NCI-H446 (cell line): ENCODE measurements at places on chromosomes 1 and 21.

GRCh38 chr1:12276225-12276624 lies 46.4 kb downstream of the VPS13D start:
- DNase-seq, result no peak

GRCh38 chr1:88088481-88088880 lies 595.6 kb upstream of the PKN2 start:
- DNase-seq, result no peak

- DNase-seq, result no peak
Observed at GRCh38 chr21:45494135-45494850, 47.9 kb downstream of the SLC19A1 start.

DNA sequence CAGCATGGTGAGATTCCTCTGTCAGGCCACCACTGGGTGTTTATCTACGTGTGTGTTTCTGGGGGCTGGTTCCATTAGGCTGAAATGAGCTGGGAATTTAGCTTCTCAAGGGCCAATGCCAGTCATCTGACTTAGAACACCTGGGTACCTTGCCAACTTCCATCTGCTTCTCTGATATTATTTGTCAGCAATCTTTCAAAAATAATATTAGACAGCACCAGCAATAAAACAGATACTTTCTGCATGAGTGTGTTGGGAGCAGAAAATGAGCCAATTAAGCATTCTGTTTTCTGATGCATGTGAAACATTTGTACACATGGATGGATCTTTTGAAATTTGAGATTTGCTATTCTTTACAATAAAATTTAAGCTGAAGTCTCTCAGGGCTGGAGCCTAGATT lies 124.1 kb downstream of the RYR2 start:
- no peak for DNase-seq

- DNase-seq, result no peak
Observed at GRCh38 chr1:104266612-104267011, 516.9 kb downstream of the AMY1C start.

DNA sequence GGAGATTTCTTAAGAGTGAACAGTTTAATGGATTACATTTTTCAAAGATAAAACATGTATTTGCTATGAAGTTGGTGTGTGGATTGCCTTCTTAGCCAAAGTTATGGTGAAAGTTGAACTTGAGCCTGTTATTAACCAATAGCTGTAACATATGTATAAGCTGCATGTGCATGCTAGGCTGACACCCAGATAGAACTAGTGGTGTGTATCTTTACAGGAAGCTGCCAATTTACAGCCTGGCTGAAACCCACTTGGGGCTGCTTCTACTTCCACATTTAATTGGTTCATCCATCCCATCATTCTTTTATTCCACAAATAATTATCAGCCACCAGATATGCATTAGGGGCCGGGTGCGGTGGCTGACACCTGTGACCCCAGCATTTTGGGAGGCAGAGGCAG lies 3.3 kb downstream of the PLA2G5 start:
- DNase-seq, result no peak

DNA sequence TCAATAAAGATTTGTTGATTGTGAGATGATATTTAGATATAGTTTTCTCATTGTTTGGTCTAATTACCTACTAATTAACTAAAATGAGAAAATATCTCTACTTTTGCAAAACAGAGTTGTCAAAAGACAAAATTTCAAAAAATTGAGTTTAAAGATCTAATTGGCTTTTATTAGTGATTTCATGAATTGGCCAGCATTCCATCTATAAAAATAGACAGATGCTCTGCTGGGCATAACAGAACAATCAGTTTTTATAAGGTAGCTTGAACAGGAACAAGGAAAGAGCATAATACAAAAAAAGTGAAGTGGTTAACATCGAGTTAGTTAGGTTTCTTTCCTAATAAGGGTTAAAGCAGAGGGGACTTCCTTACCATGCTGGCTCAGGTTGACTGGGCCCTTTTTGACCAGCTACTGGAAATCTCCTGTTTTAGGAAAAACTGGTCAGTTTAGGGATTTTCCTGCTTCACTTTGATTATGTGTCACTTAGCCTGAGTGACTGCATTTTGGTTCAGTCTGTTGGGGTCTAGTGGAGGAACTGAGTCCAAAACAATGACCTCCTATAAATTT lies 63.0 kb downstream of the VCAM1 start:
- DNase-seq, result no peak

DNA sequence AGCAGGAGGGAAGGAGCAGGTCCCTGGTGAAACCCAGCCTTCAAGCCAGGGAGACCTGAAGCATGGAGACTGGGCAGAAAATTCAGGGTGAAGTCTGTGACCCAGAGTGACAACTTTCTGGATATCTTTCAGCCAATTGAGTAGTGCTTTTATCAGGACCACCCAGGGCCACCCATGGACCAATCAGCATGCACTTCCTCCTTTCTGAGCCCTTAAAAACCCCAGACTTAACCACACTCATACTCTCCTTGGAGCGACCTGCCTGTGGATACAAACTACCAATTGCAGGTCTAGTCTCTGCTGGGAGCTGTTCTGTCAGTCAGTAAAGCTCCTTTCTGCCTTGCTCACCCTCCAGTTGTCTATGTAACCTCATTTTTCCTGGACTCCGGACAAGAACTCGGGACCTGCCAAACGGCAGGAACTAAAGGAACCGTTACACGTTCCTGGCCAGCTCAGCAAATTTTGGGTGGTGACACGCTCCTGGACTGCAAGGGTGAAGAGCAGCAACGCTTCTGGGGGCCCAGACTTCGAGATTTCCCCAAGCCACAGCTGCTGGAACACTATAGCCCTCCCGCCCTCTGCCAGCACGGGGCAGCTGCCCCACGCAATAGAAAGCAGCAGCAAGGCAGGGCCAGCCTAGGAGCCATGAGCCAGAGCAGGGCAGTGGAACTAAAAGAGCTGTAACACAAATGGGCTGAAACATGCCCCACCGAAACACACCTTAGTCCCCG lies 1183.4 kb downstream of the AMY1C start:
- no peak for DNase-seq

- DNase-seq, result no peak
Observed at GRCh38 chr1:162361349-162361748, 15.3 kb downstream of the SPATA46 start.

- no peak for DNase-seq
Observed at GRCh38 chr1:233614743-233615521, 1.0 kb downstream of the KCNK1 start.

GRCh38 chr1:242568666-242569065 lies 44.2 kb upstream of the PLD5 start:
- DNase-seq, result no peak

- peak; percentile 33 for DNase-seq
Observed at GRCh38 chr21:38148046-38148445, 108.7 kb upstream of the KCNJ15 start.

DNA sequence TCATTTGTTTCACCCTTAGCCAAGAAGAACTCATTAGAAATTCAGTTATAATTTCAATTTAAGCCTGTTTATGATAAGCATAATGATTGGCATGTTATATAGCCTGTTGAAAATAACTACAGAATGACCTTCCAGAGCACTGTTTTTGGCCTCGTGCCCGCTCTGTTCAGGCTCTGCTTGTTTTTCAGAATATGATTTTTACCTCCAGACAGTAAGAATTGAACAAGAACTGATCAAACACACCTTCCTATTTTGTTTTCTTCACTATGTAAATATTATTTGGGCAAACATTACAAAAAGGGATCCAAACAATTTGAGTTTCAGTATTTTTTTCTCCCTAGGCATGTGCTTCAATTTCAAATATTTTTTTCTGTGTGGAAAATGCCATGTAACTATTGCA lies 48.1 kb upstream of the ANGPTL1 start:
- DNase-seq, result no peak

- peak; percentile 90 for DNase-seq
Observed at GRCh38 chr1:8671306-8671917, 146.0 kb downstream of the RERE start.

DNA sequence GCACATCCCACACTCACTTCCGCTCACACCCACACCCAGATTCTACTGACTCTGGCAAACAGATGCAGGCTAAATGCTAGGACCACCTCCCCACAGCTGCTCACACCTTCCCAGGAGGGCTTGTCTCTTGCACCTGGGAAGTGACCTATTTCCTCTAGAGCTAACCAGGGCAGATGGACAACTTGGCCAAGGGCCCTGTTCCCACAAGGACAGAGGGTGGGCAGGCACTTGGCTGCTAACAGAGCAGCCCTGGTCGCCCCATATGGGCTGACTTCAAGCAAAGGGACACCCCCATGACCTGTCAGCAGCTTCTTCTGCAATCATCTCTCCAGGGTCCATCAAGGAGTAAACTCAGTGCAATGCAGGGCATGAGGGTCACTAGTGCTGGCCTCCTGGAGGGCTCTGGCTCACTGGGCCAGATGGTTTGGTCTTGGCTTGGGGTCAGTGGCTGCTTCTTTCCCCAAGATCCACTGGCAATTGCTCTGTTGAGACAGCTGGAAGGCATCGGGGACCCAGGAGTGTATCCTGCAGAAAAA lies 641.5 kb downstream of the PLPP3 start:
- DNase-seq, result no peak

DNA sequence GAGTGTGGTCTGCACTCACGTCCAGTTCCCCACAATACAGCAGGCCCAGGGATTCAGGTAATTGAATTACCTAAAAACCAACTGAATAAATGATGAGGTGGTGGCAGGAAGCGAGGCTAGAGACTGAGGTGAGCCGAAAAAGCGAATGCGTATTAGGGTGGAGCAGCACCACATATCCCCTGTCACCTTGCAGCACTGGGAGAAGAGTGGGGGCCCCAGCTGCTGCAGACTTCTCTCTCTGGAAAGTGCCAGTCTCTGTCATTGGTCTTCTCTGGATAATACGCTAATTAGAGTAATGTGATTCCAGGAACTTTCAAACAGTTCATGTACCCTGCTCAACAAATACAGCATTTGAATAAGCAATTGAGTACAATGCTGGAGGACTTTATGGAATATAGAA lies 199.0 kb downstream of the RPS6KC1 start:
- no peak for DNase-seq

GRCh38 chr1:112715264-112716053 lies at the start of gene PPM1J:
Gene PPM1J (minus strand): TSS chr1:112715332. CDS start chr1:112715301, 31 bp downstream.
- peak; percentile 57 for DNase-seq

DNA sequence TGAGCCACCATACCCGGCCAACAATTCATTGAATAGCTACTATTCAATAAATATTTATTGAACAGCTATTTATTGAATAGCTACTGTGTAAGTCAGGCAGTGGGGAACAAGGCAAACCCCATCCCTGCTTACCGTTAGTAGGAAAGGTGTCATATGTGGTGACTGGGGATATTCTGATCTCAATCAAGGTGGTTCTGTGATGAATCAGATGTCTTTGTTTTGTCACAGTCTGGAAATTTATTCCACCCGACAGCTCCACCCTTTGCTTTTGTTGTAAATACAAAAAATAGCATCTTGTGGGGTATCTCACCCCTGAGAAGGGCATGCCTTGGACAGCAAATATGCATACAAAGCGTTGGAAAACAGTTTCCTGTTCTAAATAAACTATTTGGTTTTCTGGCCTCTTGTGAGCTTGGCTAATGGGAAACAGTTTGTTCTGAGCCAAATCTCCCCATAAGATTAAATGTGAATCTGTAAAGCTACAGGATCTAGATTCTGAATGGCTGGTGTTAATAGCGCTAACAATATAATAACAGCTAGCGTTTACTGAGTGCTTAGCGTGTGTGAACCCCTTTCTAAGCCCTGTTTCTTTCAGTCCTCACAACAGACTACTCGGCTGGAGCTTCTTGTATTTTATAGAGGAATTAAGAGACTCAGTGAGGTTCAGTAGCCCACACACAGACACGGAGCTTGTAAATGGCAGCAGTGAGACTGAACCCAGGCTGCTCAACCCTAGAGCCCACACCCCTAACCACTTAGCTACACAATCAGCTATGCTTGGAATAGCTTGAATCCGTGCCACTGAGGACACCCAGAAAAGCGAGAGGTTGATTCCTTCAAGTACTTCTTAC lies 5.5 kb downstream of the PDPN start:
- DNase-seq, result no peak

- no peak for DNase-seq
Observed at GRCh38 chr21:37927711-37928110, 11.5 kb upstream of the KCNJ6 start.

GRCh38 chr1:209229494-209230061 lies 353.9 kb upstream of the CAMK1G start:
- DNase-seq, result no peak
